ENCODE measurements at places on chromosomes 5 and 9.

DNA sequence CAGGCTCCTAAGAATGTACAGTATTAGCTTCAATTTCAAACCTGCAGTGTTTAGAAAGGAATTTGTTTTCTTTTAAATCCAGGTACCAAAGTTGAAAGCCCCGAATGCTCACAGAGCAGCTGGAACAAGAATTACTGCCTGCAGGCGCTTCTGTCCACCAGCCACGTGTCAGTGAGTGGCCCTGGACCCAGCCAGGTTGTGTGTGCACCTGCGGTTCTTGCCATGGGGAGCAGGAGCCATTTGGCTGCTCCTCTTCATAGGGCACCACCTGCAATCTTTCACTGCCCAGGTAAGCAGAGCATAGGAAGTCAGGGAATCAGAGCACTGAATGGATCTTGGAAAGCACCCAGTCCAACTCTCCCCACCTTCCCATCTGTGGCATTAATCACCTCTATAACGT lies 79.5 kb upstream of the PIP5K1B start:
- no peak for DNase-seq

- DNase-seq: no peak
These were observed 149.3 kb downstream of the GNAQ start for GRCh38 chr9:77882294-77882693.

DNA sequence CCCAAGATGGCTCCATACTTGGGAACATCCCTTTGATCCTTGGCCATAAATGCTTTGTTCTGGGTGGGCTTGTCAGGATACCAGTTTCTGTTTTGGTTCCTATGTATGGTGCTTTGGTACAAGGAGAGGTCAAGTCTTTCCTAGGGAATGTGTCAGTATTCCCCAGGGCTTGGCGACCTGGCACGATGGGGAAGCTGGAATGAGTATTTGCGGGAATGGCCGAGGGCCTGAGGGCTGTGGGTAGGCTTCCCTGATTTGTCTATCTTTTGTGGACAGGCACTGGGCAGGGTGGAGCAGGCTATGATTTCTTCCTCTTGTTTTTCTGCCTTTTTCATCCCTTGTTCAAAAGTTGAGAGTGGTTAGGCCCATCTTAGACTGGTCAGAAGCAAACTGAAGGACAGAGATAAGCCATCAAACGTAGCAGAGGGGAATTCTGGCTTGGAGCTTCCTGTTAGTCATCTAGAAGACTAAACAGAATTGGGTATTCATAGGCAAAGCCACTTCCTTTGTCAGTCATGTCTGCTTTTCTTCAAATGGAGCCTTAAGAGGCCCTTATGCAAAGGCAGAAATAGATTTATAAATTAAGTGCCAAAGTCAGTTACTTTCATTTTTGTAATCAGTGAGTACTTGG lies 13.7 kb downstream of the DOCK2 start:
- DNase-seq: no peak

- no peak for DNase-seq
These were observed 1.2 kb downstream of the CCNH start for GRCh38 chr5:87411586-87411972.

- no peak for DNase-seq
These were observed 203.1 kb upstream of the PIK3R1 start for GRCh38 chr5:68012429-68012828.

- DNase-seq: no peak
These were observed 19.9 kb downstream of the NIPBL start for GRCh38 chr5:36896476-36896875.

DNA sequence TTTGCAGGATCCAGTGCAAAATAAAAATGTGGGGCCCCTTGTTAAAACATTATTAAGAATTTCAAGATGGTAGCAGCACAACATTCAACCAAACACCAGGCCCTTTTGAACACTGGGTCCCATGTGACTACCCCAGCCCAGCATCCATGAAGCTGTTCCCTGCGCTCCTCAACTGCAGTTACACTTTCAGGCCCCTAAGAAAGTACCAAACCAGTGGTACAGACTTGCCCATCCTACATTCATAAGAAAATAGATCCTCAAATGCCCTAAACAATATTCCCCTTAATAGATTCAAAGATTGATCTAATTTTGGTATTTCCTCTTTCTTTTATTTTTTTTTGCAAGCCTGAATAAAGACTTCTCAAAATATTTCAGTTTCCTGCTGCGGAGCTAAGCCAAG lies 201.7 kb downstream of the EFNA5 start:
- DNase-seq: no peak

DNA sequence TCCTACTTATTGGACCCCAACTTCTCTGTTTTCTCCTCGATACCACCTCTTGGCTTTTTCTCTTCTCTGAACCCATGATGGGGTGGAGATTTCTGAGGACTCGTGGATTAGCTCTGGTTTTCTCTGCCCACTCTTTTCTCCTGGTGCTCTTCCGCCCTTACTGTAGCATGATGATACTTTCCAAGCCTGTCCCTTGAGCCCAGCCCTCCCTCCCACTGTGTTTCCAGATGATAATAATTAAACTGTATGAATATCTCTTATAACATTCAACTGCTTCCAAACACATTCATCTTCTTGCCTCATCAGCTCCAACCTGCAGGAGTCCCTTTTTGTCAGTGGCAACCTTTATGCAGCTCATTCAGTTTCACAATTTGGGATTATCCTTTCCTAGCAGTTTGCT lies 494.2 kb upstream of the KLF4 start:
- DNase-seq: no peak

DNA sequence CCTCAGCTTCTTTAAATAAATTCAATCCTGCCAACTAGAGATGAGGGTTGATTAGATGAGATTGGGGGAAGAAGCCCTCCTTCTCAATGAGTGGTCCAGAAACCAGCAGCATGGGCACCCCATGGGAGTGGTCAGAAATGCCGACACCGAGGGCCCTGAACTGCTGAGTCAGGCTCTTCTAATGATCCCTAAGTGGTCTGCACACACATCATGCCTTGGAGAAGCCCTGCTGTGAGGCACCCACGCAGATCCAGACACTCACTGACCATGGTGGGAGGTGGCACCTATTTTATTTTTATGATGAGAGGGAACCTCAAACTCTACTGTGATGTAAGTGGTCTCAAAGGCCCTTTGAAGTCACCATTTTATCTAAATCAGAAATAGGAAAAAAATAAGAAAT lies 72.3 kb upstream of the BOD1 start:
- DNase-seq: no peak

Data from stimulated activated CD8-positive, alpha-beta memory T cell treated with anti-CD3 and anti-CD28 coated beads, Interleukin-4, amount 100 ng/mL, for 4 hours (primary cell).